Urinary bladder (tissue), 4 donors: ENCODE measurements at places on chromosomes 11 and 22. TPM values are rescaled to one million over a fixed set of nuclear protein-coding genes. Genes with fewer than 3 reads are reported as not detected.

DNA sequence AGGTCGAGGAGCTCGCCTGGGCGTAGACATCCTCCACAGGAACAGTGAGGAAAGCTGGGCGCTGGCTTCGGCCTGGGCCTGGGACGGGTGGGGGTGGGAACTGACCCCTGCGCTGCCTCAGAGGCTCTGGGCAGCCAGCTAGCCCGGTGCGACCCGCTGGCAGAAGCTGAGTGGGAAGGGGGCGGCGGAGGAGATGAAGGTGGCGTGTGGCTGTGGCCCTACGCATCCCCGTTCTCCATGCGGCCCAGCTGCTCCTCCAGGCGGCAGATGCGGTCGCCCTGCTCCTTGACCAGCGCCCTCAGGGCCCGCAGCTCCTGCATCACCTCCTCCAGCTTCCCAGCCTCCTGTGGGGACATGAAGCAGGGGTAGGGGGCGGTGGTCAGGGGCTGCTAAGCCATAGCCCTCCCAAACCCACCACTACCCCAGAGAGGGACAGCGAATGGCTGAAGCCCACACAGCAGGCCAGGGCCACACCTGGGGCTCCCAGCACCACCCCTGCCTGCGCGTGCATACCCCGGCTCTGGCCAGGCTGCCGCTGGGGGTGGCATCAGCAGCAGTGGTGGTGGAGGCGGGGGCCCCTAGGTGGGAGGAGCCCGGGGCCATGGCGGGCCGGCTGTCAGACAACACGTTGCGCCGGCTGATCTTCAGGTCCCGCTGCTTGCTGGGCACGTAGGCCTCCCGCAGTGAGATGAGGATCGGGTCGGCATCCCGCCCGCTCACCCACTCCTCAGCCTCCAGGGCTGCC lies 848 bp upstream of the PTPRCAP start:
- DNase-seq, result no peak

DNA sequence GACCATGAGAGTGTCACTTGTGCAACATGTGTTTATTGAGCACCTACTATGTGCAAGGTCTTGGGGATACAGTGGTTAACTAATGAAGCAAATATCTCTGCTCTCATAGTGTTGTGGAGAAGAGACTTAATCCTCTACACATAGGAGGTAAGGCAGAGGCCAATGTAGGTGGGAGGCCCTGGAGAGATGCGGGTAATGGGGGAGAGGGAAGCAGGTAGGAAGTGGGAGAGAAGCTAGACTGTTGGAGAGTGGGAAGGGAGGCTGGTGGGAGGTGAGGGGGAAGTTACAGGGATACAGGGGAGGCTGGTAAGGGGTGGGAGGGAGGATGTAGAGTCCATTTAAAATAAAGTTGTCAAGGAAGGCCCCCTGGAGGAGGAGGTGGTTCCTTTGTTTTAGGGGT lies 240.0 kb downstream of the MIAT start:
- DNase-seq, result no peak

DNA sequence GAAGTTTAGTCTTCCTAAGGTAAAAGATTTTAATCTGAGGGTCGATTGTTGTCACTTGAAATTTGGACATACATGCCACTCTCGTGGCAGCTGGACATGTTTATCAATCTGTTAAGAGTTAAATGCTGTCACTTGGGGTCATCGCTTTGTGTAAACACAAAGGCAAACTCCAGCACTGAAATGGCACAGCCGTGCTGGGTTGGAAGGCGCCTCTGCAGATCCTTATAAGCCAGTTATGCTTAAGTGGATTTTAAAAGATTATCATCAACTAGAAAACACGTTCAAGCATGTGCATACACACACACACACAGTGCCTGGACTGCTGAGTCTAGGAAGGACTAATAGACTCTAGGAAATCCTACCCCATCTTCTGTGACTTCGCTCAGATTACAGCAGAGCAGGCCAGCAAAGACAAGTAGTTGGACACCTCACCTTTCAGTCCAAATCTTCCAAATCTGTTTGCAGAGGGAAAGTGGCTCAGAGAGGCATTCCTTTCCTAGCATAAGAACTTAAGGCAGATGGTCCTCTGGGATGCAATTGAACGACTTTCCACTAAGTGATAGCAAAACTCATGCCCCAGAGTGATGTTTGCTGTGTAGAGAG lies 83.7 kb downstream of the CACNG2 start:
- peak; percentile 6 for DNase-seq

DNA sequence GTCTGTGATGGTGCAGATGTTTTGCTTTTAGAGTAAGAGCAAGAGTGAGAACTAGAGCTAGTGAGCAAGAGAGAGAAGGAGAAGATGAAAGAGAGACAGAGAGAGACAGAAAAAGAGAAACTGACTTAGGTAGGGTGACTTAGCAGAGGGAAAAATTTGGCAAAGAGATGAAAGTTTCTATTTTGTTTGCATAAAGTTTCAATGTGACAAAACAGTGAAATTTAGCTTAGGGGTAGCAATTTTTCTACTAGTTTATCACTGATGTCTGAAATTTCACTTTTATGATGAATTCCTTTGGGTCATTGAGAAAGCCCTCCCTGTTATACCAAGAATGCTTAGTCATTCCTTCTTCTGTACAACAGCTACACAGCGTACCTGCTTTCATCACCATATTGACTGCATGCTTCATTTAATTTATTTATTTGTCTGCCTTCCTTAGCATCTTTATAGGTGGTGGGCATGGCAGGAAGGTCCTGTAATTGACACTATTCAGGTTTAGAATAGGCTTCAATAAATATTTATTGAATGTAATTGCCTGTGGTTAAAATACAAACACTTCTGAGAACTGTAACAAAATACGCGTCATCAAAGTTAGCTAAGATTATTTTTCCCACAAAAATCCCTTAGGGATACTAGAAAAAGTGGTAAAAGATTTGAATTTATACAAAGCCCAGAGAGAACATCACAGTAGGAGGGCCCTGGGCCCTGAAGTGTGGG lies 19.9 kb upstream of the CTSC start:
- DNase-seq, result no peak

DNA sequence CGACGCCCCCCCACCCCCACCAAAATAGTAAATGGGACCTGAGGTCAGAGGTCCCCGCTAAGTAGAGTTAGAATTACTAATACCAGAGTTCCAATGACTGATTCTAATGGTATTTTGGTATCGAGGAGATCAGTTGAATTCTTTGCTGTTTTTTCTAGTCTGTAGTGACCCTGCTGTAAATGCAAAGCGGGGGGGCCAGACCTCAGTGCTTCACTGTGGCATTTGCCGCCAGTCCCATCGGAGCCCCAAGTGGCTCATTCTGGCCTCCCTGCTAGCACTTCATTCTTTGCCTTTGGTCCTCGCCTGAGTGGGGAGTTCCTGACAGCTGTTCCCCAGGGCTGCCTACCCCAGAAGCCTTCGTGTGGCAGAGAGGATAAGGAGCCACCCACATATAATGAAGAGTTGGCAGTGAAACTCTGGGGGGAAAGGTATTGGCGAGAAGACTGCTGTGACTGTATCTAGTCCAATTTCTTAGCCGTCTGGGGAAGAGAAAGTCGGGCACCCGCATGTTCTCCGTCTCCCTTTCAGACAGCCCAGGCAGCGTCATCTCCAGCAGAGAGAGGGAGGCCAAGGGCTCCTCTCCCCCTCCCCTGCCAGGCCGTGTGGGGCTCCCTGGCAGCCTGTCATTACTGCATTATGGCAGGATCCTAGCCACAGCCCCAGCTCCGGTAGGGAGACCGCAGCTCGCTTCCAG lies 19.4 kb upstream of the CABP7 start:
- no peak for DNase-seq

DNA sequence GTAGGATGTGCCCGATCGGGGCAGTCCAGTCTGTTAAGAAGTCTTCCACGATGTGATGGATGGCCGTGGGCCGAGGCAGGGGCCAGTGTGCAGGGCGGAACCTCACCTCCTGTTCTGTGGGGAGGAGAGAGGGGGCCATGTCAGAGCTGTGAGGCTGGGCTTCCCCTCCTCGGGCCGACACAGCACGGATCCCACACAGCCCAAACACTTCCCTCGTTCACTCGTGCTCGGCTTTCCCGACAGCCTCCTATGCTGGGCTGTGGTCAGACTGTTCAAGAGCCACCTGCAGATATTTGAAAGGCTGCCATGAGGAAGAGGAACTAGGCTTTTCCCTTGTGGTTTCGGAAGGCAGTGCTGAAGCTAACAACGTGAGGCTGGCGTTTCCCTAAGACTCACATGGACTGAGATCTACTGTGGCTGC lies 12.3 kb upstream of the TXN2 start:
- no peak for DNase-seq

The TOB2 gene
- total RNA-seq, result 20.9 TPM
